NCI-H187 (cell line): ENCODE measurements at places on chromosomes 2 and 18.

DNA sequence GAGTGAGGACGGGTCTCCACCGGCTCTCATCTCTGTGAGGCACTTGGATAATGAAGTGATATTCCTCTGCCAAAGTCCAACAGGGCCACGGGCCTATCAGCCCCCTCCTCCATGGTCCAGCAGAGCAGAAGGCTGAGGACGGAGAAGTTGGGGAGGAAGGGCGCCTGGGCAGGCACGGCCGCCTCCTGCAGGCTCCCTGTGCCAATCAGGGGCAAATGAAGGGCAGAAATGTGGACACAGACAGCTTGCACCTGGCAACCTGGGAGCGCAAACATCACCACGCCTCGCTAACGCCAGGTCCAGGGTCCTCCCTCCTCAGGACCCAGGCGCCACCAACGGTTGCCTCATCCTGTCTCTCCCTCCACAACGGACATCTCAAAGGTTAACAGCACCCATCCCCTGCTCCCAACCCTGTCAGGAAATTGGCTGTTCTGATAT, 24.3 kb downstream of the SMAD7 start:
- DNase-seq = no peak

DNA sequence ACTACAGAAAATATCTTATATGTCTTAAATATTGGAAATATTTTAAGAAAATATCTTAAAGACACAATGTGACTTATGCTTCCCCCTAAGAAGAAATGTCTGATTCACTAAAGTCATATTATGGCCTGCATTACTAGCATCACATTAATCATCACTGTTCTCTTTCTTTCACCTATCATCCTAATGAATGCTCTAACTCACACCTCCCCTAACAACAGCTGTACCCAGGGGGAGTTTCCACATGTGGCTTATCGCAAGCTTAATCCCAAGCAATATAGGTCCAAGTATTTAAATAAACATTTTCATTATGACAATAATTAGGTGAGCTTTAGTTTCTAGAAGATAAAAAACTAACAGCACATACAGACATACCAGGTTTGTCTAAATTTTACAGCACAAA, 39.6 kb downstream of the REV1 start:
- no peak for DNase-seq

DNA sequence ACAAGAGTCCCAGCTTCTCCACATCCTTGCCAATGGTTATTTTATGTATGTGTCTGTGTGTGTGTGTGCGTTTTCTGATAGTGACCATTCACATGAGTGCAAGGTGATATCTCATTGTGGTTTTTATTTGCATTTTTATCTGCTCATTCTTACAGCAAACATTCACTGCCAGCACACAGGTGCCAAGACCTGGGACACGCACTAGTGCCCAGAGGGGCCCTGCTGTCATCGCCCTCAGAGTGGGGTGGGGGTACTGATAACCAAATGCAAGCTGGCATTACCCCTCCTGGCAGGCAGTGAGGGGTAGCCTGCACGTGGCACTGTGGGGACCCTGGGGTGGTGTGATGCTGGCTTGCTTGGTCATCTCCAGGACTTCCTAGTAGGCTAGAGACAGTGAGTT, 285.4 kb downstream of the LPIN1 start:
- no peak for DNase-seq

GRCh38 chr2:132422736-132423135, 6.1 kb downstream of the GPR39 start:
- no peak for DNase-seq

DNA sequence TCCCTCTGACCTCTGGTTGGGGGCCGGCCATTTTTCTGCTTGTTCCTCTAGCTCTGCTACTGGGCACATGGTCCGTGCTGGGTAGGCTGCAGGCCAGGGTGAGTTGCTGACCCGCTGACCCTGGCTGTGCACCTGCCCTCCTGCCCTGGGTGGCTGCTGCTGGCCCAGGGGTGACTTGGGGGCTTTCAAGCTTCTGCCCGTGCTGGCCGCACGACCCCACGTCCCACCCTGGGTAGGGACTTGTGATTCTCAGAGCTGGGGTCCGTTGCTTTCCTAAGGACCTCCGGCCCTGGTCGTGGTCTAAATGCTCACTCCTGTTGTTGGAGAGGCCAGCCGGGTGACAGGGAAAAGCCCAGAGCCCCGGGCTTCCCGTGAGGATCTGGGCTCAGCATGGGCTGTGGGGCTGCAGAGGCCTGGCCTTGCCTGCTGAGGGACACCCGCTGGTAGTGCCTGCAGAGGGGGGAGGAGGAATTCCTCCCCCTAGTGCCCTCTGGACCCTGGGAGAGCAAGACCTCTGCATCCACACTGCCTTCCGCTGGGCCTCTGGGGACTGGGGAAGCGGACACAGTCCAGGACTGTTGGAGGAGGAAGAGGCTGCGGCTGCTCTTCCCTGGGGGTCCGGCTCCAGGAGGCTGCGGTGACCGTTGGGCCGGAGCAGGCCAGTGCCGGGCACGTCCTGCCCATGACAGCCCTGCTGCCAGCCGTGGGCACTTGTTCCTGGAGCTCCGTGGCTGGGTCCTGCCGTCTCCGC, 6.3 kb upstream of the GAL3ST2 start:
- DNase-seq = no peak

DNA sequence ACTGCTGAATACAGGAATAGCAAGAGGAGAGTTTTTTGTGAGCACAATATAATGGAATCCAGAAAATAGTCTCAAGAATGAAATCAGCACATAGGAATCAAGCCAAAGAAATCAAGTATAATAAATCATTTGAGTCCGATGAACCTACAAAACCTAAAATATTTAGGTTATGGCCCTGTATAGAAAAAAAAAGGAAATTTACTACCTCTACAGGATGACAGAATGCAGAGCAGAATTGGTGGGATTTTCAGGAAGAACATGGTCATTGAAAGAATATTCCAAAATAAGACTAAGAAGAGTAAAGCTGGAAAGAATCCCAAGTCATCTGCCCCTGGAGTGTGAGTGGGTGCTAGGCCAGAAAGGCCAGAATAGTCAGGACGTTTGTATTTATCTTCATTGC, 1041.2 kb upstream of the CDH2 start:
- DNase-seq = no peak

DNA sequence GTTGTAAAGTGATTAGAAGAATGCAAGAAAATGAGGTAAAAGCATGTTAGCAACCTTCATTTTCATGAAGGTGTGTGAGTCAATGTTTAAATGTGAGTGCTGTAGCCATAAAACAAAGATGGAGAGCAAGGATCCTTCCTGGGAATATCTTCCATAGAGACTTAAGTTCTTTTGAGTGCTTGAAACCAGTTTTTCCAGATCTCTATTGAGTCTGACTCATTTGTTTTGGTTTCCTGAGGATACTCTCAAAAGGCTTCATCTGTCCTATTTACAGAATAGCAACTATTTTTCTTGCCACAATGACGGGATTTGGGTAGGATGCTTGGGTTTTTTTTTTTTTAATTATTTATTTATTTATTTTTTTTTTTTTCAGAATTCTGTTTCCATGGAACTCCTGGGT, 45.9 kb upstream of the ASB1 start:
- DNase-seq = no peak

- DNase-seq = no peak
These were observed 69.9 kb downstream of the ODC1 start for GRCh38 chr2:10378189-10378588.

GRCh38 chr2:200695191-200695590, 109.4 kb downstream of the AOX1 start:
- DNase-seq = no peak

DNA sequence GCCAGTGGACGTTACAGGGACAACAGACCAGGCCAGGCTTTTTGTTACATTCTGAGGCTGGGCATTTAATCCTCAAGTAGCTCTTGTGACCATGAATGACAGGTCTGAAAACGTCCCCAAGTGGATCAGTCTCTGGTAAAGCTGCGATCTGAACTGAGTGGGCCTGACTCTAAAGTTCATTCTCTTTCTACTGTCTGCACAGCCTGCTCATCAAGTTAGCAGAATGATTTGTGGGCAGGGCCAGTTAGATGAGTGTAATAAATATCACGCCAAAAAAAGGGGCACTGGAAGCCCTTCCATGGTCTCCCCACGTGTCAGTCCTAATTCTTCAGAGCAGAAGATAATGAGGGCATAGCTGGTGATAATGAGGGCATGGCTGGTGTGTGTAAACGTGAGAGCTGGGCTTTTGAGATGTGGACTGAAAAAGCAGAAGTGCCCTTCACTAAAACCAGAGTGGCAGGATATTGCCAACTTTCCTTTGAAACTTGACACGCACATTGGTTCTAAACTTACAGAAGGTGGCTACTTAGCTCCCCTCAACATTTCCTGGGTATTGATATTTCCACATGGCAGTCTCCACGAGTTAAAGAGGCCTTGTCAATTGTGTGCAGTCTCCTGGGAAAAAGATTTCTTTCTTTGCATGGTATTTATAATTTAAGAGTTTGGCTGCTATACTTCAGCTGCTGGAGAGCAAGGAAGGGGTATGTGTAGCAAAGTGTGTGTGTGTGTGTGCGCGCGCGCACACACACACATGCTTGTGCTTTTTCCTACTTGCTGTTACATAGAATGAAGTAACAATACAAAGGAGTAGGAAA, 72.7 kb upstream of the LYPD6B start:
- peak; percentile 41 for DNase-seq

DNA sequence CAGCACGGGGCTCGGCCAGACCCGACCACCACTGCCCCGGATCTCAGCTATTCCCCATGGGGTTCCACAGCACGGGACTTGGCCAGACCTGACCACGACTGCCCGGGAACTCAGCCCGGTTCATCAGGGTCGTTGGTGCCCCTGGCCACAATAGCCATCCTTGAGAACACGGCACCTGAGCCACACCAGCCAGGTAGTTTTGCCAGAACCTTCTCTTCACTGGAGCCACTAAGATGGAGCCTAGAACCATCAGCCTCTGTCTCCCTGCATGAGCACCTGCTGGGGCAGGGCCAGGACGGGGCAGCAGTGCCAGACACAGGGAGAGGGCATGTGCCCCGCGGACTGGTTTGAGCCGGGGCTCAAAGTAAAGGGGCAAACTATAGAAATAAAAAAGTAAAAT, 11.4 kb upstream of the KCNG2 start:
- DNase-seq = no peak

DNA sequence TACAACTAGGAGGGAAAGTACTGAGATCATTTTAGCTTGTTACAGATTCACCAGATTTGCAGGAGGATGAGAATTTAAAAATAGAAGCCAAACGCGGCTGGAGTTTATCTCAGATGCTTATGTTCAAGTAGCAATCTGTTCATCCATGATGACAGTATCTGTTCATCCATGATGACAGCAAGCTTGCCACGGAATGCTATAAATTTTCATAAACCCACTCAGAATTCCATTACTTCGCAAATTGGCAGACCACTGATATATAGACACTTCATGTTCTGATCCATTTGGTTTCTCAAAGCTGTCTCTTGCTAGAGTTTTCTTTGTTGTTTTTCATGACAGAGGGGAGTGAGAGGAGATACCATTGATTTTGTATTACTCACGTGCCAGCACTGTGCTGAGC, 84.2 kb downstream of the GAREM1 start:
- DNase-seq = no peak

DNA sequence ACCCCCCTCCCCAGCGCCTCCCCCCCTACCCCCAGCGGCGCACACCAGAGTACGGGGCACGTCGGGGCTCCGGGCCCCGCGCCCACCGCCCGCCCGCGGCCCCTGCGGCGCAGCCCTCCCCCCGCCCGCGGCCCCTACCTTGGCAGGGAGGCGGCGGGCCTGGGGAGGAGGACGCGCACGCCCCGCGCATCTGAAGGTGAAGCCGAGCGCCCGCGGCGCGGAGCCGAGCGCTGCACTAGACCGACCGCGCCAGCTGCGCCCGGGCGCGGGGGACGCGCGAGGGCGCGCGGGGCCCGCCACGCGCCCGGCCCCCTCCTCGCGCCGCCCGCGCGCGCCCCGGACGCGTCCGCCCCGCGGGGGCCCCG, at the start of gene ZNF516:
ZNF516 (minus strand) TSS at position 237 of the 365 bp plus-strand sequence. CDS start 52,188 bp downstream, outside the sequence.
- DNase-seq = peak; percentile 23

GRCh38 chr2:61714210-61714609, 139.7 kb downstream of the FAM161A start:
- DNase-seq = no peak

- DNase-seq = no peak
These were observed 16.4 kb upstream of the FBLN7 start for GRCh38 chr2:112121682-112122254.

GRCh38 chr2:62013641-62014040, 108.2 kb downstream of the COMMD1 start:
- DNase-seq = no peak

DNA sequence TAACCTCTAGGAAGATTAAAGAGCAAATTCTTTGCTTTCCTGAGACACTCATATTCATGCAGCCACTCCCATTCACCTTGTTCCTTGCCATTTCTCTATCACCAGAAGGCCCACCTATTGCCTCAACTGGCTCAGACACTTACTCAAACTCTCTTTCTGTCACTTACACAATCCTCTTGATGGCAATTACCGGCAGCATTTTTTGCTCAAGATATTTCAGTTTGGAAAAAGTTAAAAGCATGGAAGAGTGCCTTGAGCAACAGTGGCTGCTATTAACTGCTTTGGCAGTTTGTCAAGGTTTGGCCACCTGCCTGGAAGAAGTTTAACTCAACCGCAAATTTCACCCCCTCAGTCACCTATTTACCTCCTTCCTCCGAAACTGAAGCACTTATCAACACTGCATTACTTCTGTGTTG, 1104.0 kb upstream of the PIK3C3 start:
- no peak for DNase-seq

GRCh38 chr18:44541781-44542180, 138.9 kb upstream of the SETBP1 start:
- DNase-seq = no peak

- no peak for DNase-seq
These were observed 169.6 kb downstream of the ZEB2 start for GRCh38 chr2:144350151-144350802.

DNA sequence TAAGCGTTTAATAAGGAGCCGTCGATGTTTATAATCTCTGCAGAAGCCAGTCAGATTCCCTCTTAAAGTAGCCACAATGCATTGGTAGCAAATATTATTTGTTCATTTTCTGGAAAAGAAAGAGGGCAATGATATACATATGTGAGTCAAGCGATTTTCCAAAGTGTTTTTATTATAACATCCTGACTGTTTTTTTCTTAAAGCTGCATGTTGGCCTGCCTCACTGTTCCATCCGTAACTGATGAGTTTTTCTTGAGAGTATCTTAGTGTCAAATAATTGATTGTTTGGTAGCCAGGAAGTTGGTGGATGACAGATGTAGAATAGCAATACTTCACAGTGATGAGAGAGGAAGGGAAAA, 3.7 kb downstream of the TSHZ1 start:
- DNase-seq = no peak

DNA sequence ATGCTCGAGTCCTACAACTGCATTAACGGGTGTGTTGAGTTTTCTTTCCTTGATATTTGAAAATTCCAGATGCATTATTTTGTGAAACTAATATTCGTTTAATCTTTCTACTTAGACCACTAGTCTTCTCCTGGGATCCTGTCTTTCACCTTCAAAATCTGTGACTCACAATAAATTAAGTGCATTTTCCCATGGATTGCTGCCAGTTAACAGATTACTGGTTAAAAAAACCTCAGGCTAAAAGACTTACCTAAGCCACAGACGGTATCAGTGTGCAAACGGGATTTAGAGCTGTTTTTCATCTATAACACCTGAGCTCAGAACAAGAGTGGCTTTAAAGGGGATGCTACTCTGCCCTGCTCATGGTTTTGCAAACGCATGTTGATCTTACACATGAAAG, 10.2 kb downstream of the FECH start:
- DNase-seq = no peak
